AG04449 (cell line): ENCODE measurements at places on chromosomes 6 and 20.

GRCh38 chr6:51141080-51141479 lies 322.4 kb downstream of the TFAP2B start:
- no peak for DNase-seq

DNA sequence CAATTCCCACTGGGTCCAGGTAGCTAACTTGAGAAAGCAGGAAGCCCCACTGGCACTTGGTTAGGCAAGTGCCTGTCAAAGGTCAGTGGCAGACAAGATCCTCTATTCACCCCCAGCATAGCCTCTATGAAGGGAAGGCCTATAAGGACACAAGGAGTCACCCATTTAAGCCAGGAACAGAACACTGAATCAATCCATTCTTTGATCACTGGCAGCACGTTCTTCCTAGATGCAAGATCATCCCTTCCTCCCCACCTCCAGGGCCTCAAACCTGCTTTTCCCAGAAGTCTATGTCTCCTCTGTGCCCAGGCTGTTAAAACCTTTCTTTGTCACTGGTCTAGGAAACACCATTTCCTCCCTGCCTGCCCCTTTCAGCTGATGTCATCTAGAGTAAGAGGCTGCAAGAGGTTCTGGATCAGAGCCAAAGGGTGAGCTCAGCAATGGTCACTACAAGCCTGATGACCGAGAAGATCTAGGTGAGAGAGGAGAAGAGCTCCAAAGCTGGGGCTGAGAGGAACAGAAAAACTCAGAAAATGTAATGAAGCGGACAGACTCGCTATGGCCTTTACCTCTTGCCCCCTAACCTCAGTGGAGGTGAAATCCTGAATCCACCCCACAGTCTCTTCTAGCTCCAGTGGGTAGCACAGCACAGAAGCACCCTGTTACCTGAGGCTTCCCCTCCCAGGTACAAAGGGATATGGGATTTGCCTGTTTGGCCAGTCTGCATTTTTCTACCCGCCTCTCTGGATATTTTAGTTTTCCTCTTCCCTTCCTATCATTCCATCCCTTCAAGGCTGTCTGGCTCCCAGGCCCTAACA lies 1.8 kb downstream of the GTPBP2 start:
- DNase-seq = peak; percentile 87

- no peak for DNase-seq
These were observed 624.1 kb upstream of the CDH4 start for GRCh38 chr20:60627751-60628565.

DNA sequence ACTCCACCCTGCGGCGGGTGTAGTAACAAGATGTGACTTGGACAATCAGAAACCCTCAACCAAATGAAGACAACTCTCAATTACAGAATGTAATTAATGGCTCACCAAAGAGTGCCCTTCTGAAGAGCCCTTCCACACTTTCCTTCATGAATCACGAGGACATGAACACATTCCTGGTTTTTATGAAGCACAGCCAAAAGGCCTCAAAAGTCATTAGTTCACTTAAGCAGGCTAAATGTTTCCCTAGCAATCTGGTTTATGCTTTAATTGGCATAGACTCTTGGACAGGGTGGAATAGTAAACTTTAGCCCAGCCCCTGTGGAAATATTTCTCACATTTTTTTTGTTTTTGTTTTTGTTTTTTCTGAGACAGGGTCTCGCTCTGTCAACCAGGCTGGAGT lies 20.5 kb downstream of the CPNE5 start:
- DNase-seq = no peak

GRCh38 chr6:46909371-46909770 lies 12.4 kb downstream of the ADGRF5 start:
- DNase-seq = no peak

GRCh38 chr6:137197684-137198645 lies 21.2 kb downstream of the IFNGR1 start:
- no peak for DNase-seq

DNA sequence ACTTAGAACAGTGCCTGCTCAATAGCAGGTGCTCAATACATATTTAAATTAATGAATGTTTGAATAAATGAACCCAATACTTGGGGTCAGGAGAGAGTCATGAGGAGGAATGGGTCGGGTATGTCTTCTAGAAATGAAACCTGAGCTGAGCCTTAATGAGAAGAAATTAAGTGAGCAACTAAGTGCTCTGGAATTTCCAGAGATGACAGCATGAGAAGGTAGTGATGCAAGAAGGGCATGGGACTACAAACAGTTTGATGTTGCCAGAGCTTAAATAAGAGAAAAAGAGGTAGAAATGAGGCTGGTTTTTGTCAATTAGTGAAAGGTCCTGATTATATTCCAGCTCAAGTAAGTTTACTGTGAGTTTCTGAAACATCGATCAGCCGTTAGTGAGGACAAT lies 82.9 kb downstream of the PDE10A start:
- DNase-seq = no peak

GRCh38 chr6:105510746-105511145 lies 107.9 kb upstream of the PREP start:
- DNase-seq = no peak

DNA sequence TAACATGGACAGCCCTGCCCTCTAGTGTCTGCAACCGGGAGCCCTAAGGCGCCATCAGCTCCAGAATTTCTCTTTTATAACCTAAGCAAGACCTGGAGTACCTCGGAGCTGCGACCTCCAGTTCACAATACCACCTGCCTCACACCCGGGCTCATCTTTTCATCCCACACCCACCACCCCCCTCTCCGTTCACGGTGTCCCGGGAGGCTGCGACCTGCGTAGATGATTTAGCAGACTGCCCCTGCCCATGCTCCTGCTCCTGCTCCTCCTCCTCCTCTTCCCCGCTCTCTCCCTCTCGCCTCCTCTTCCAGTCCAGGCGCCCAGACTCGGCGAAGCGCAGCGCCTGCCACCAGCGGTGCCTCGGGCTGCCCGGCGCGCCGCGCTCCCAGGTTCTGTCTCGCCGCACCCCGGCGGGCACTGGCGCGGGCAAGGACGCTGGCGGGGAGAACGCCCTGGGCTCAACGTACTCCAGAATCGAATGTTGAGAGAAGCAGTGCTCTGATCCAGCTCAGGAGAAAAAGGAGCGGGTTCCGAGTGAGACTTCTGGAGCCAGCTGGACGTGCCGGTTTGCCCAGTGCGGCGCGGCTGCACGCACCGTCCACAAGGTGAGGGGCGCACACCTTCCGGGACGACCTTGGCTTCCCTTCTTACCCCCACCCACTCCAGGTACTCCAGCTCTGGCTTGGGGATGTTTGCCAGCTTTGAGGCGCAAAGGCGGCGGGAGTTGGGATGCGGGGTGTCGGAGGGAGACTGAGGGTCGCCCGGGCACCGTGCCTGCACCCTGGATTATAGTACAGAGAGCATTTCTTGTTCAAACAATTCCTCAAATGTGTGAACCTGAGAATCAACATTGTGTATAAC lies at the start of gene HTR1E:
Gene HTR1E, plus strand, starts transcription at position 310 of the 861 bp plus-strand sequence. CDS start 77,807 bp downstream, outside the sequence.
- DNase-seq = no peak

GRCh38 chr6:108592371-108593337 lies 31.9 kb downstream of the FOXO3 start:
- no peak for DNase-seq

DNA sequence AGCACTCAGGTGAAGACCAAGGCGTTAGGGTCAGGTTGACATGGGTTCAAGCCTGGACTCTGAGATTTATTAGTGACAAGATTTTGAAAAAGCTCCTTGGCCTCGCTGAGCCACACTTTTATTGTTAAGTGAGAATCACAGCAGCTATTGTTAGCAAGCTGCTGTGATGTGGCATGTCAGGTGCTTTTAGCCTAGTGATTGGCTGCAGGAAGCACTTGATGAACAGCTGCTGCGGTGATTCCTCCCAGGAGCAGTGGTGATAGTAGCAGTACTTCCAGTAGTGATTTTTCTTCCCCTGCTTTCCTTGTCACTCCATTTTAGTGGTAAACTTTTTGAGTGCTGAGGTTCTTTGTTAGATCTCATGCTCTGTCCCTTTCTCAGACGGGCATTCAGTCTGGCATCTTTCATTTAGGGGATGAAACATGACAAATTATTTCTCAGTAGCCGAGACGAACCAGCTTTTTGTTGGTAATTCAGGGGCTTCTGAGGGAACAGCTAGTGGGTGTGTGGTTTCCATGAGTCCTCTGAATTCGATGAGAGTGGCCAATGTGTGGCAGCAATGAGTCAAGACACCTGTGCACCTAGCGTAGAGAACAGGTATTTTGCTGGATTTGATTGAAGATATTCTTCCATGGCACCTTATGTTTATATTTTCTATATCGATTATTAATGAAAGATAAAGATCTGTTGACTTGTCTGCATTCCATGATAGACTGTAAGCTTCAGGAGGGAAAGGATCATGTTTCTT lies 696.7 kb downstream of the DHX35 start:
- no peak for DNase-seq

GRCh38 chr20:63449796-63450730 lies 22.4 kb downstream of the KCNQ2 start:
- DNase-seq = no peak

DNA sequence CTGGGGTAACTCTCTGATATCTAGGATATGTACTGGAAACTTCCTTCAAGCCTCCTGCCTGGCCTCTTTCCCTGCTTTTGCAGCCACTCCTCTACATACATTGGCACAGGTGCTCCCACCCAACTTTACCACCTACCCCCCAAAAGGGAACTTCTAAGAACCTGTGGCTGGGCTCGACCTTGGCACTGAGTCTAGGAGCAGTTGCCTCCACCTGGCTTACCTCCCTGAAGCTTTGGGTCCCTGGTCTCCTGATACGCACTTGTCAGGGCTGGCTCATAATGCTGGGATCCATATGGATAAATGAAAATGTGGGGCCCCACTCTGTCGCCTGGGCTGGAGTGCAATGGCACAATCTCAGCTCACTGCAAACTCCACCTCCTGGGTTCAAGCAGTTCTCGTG lies 56.2 kb downstream of the SSR1 start:
- no peak for DNase-seq

DNA sequence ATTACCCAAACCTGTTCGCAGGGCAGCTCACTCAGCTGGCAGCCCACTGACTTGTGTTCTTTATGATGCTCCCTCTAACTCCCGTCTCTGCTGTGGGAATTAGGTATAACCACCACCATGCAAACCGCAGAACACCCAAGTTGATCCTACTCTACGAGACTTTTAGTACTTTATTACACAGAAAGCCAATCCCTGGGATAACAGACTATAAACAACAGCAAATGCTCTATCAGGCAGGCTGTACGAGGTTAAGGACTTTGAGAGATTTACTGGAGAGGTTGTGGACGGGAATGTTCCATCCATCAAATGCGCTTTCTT lies 241.1 kb downstream of the FOXC1 start:
- DNase-seq = no peak

GRCh38 chr6:31940256-31940664 lies 5.6 kb upstream of the CFB start:
- no peak for DNase-seq

DNA sequence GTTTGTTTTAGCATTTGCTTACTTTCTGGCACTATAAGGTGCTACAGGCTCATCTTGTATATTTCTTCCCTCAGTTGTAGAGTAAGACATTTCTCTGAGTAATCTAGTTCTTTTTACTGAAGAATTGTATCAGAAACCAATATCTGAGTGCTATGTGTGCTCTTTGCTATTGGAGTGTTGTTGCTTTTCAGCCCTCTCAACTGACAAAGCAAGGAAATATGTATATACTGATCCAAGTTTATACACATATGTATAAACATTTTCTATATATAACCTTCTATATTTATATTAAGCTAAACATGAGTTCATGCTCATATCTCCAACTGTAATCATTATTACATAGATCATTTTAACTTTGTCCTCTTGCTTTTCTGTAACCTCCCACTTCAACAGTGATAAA lies 405.7 kb downstream of the RFPL4B start:
- no peak for DNase-seq

DNA sequence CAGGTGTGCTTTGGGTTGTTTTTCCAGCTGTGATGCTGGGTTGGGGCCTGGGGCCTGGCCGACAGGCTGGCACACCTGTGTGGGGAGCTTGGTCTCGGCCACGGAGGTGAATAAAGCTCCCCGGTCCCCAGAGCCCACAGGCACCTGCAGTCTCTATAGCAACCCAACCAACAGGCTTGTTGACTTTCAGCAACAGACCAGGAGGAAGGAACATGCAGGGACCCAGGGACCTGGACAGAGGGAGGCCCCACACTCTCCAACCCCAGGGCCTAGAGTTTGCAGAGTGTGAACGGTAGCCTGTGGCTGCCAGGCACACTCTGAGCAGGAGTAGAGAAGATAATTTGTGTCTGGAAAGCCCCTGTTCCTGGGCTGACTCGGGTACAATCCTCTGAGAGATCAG lies 14.6 kb upstream of the SYNJ2 start:
- no peak for DNase-seq

DNA sequence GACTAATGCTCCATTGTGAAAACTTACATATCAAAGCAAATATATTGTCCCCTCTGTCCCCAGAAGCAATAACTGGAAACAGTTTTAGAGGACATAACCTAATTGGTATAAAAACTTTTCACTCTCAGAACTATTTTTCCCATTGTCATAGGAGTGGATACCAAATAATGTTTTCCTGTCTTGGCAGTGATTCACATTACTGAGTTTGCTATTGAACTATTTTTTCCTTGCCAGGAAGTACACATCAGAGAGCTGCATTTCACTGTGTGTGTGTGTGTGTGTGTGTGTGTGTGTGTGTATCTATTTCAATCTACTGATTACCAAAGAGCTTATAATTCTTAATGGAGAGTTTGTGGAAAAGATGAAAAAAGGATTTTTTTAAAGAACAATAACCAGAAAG lies 45.4 kb downstream of the AKAP12 start:
- peak; percentile 49 for DNase-seq

- DNase-seq = no peak
These were observed 36.7 kb downstream of the INSM1 start for GRCh38 chr20:20404633-20405032.

GRCh38 chr6:18243302-18243893 lies 20.9 kb downstream of the DEK start:
- DNase-seq = no peak

DNA sequence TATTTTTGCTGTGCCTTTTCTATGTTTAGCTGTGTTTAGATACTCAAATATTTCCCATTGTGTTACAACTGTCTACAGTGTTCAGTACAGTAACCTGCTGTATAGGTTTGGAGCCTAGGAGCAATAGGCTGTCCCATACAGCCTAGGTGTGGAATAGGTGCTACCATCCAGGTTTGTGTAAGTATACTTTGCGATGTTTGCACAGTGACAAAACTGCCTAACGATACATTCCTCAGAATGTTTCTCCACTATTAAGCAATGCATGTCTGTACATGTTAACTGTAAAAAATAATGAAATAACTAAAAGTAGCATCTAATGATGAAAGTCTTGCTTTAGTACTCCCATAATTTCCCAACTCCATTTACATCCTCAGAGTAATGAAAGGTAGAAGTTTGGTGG lies 46.0 kb downstream of the SERAC1 start:
- no peak for DNase-seq

DNA sequence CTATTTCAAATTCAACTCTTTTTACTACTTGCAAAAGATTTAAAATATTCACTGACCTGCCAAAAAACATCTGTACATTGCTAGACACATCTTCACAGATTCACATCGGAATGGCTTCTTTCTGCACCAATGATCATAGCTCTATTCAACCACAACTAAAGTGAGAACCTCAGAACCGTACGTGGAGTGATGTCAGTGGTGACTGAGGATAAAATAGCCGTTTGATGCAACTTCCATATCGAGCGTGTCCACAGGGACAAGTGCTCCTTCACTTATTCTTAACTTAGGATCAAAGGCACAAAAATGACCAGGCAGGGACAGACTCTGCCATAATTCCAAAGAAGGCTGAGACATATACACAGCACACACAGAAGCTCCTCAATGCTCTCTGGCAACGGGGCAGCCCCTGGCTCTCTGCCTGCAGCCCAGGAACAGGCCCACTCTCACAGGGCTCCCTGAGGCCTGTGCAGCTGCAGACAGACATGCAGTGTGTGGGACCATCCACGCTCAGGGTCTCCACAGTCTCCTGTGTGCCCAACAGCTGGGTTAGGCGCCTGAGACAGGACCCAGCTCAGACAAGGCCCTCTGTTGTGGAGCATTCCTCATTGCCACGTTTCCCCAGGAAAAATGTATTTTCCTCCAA lies 22.8 kb downstream of the FYN start:
- no peak for DNase-seq
